Ureter (tissue), 1 donor: ENCODE measurements at places on chromosomes 5 and 9.

DNA sequence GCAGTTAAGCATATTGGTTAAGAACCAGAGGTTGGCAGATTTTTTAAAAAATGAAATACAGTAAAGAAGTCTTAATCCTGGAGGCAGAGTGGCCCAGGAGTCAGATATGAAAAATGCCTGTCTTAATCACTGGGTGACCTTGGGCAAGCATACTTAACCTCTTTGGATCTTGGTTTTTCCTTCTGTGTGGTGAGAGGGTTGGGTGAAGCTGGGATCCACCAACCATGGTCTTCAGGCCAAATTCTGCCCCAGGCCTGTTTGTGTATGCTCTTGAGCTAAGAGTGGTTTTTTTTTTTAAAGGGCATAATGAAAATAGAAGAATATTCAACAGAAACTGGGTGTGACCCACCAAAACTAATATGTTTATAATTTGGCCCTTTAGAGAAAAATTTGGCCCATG lies 20.0 kb upstream of the TEX48 start:
- no peak for DNase-seq

DNA sequence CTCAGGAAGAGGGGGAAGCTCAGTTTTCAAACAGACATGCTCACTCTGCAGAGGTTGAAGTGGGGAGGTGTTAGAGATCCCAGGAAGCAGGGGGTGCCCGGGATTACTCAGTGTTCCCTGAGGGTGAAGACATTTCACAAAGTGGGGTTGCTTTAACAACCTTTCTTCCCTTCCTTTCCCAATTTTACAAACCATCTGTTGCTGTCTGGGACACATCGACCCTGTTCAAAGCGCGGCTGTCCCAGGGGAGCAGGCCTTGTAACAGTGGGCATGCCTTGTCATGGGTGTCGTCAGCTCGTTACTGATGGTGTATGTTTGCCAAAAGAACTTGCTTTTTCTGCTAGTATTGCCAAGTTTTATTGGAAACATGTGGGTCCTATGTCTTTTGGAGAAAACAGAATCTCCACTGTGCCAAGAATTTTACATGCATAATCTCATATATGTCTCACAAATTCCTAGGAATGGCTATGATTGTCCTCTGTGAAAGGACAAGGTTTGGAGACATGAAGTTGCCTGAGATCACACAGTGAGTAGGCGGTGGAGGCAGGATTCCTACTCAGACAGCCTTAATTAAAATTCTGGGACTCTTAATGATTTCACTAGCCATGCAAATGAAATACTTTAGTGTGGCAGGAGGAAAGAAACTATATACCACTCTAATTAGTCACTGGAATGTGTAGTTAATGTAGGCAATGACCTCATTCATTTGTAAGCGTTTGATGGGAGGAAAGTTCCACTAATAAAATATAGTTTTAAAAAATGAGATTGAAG lies 198.9 kb downstream of the NXNL2 start:
- no peak for DNase-seq

GRCh38 chr9:71608825-71609447 lies 159.4 kb downstream of the CEMIP2 start:
- DNase-seq, result no peak

GRCh38 chr9:122302237-122303093 lies 37.8 kb downstream of the MRRF start:
- DNase-seq, result no peak

DNA sequence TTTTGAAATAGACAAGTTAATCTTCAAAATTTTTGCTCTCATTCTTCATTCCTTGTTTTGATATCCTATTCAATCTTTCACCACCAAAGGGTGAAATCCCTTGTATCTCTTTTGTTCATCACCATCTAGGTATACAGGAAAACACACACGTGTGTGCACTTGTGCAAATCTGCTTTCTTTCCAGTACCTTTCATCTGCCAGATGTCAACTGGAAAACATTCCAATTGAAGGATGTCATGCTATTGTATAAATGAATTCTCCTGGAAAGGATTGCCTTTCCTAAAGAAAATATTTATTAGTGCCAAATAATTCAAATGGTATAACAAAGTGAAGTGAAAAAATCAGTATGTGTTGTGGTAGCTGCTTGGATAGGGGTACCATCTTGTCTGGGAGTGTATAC lies 123.7 kb downstream of the RANBP17 start:
- no peak for DNase-seq
